NCI-H526 (cell line): ENCODE measurements at places on chromosomes 13 and 19.

- no peak for DNase-seq
Observed at GRCh38 chr19:33697766-33698165, 76.0 kb downstream of the CHST8 start.

- no peak for DNase-seq
Observed at GRCh38 chr19:1240925-1241324, 626 bp upstream of the ATP5F1D start.

- peak; percentile 18 for DNase-seq
Observed at GRCh38 chr19:7366701-7367420, 18.1 kb downstream of the ARHGEF18 start.

- DNase-seq = no peak
Observed at GRCh38 chr13:60260440-60260839, 96.7 kb upstream of the DIAPH3 start.
